Smooth muscle cell of the pulmonary artery (primary cell): ENCODE measurements at places on chromosomes 1 and 21. TPM values are rescaled to one million over a fixed set of nuclear protein-coding genes. Genes with fewer than 3 reads are reported as not detected.

DEPDC1 gene
- total RNA-seq: 3.2 and 9.0 TPM in 2 replicates

SHISA4 gene
- 22.5 and 27.0 TPM in 2 replicates for total RNA-seq

ANKRD45 gene
- 0.07 TPM in 1 of 2 replicates, not detected in the other for total RNA-seq

PCP4L1 gene
- total RNA-seq: 0.26 TPM in 1 of 2 replicates, not detected in the other

GUCA2B gene
- total RNA-seq: not detected in 2 replicates

RGSL1 gene
- total RNA-seq: not detected in 2 replicates

RIPK4 gene
- total RNA-seq: 3.3 and 15.0 TPM in 2 replicates

DCST2 gene
- total RNA-seq: 0.07 TPM in 1 of 2 replicates, not detected in the other

AMY2B gene
- 1.9 and 2.7 TPM in 2 replicates for total RNA-seq

KISS1 gene
- total RNA-seq: not detected in 2 replicates
